Endothelial cell of umbilical vein (primary cell): ENCODE measurements at places on chromosomes 12 and 14. TPM values are rescaled to one million over a fixed set of nuclear protein-coding genes. Genes with fewer than 3 reads are reported as not detected.

Gene TAS2R8
- total RNA-seq = not detected in 2 replicates

Gene NT5DC3
- 6.4 and 6.7 TPM in 2 replicates for total RNA-seq

Gene ASPG
- not detected in 2 replicates for total RNA-seq

Gene BDKRB2
- 0.39 and 0.77 TPM in 2 replicates for total RNA-seq

Gene IL23A
- not detected in 2 replicates for total RNA-seq

Gene ZNF410
- total RNA-seq = 39.2 and 45.0 TPM in 2 replicates

Gene SERPINA9
- total RNA-seq = not detected in 2 replicates

Gene INHBC
- not detected in 2 replicates for total RNA-seq

Gene TAS2R7
- total RNA-seq = not detected in 2 replicates

Gene ANO4
- total RNA-seq = 0.12 TPM in 1 of 2 replicates, not detected in the other

Gene CACNA2D4
- 0.51 and 0.73 TPM in 2 replicates for total RNA-seq

Gene ADCY4
- 84.0 and 87.0 TPM in 2 replicates for total RNA-seq

Gene PLEKHH1
- total RNA-seq = 0.35 and 0.71 TPM in 2 replicates

Gene PTPRO
- not detected in 2 replicates for total RNA-seq

Gene TAPBPL
- 9.9 and 11.7 TPM in 2 replicates for total RNA-seq

Gene KRT3
- not detected in 2 replicates for total RNA-seq

Gene CD4
- total RNA-seq = not detected in 2 replicates

Gene SRRM4
- total RNA-seq = not detected in 2 replicates

Gene IL31
- not detected in 2 replicates for total RNA-seq

Gene GLIPR1
- total RNA-seq = 74.1 and 98.8 TPM in 2 replicates

Gene VASH1
- 168 and 246 TPM in 2 replicates for total RNA-seq

Gene EPS8
- total RNA-seq = 11.9 and 12.1 TPM in 2 replicates

Gene BCL11B
- total RNA-seq = 0.07 TPM in 2 replicates

Gene GALNT9
- 0.73 TPM in 1 of 2 replicates, not detected in the other for total RNA-seq
